ENCODE measurements at places on chromosomes 7 and 10.

GRCh38 chr7:116353647-116354046 is 143.3 kb downstream of the TES start:
- DNase-seq, result peak; percentile 53

DNA sequence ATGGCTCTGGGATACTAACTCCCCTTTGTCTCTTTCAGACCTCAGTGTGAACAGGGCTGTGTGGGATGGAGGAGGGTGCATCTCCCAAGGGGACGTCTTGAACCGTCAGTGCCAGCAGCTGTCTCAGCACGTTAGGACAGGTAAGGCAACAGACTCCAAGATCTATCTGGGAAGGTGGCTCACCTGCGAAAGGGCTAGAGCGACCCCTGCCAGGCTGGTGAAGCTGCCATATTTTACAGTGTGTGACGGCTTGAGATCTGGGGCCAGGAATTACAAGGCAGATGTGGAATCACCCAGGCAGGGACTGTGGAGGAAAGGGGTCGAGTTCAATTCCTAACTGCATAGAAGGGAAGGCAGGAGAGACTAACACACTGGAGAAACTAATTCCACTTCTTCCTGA is 11.2 kb downstream of the MUC17 start:
- DNase-seq, result no peak

DNA sequence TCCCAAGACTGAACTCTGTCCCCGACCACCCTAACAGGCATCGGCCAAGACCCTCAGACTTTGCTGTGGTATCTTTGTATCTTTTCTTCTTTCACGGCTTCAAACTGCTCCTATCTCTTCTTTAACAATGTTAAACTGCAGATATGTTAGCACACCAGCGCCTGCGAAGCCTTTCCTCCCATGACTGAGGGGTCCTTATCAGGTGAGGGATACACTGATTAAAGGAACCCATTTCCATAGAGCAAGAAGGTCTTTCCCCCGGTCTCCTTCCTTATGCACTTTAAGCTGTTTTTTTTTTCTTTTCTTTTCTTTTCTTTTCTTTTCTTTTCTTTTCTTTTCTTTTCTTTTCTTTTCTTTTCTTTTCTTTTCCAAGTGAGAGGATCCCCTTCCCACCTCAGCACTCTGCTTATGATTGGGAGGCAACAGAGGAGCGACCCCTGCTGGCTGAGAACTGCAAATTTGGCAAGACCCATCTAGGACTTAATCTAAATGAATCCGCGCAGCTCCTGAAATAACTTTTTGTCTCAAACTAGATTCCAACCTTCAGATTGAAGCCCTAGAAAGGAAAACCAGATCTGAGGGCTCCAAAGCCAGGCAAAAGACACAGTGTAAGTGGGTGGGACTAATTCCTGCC is 109.9 kb downstream of the ITGB8 start:
- peak; percentile 33 for DNase-seq

DNA sequence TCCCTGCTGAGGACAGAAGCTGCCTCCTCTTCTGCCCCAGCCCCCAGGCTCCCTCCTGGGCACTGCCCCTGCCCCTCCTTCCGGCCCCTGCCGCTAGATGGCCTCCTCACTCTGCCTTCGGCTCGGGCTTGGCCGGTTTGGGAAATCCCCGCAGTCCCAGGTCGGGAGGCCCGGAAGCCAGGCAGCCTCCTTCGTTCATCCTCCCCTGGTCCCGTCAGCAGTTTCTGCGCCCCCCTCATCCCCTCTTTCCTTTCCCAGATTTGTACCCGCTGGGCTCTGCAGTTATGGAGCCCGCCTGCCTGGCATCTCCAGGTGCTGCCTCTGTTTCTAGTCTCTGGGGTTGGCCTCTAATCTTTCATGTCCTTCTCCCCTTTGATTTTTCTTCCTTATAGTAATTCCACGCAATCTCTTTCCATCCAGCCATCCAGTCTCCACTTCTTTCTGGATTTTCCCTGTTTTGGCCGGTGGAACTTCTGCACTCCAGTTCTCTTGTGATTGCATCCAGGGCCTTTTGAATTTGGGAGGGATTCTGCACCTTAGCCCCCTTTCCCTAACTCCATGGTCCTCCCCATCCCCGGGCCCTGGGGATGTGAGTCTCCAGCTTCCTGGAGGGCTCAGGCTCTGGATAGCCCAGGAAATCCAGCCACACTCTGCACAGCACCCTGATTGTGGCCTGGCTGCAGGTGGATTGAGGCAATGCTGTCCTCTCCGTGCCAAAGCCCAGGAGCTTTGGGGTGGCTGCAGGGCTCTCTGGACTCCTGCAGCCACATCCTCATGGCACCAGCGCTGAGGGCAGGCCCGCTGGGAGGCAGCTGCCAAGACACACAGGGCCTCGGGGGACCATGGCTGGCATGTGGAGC is 3.3 kb upstream of the SHH start:
- DNase-seq, result peak; percentile 48

DNA sequence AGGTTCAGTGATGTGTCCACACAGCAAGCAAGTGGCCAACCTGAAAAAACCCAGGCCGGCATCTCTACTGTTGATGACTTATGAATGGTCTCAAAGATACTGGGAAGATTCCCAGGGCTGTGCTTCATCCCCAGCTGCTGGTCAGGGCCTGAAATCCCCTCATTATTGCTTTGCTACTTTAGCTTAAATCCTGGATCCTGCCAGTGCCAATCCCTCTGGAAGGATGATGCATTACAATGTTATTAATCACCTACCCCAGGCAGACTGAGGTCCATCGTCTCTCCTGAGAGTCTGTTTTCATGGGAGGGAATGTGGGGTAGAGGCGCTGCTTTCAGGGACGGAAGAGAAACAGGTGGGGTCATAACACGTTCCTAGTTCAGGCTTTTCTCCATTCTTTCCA is 371.6 kb downstream of the RPS24 start:
- no peak for DNase-seq

DNA sequence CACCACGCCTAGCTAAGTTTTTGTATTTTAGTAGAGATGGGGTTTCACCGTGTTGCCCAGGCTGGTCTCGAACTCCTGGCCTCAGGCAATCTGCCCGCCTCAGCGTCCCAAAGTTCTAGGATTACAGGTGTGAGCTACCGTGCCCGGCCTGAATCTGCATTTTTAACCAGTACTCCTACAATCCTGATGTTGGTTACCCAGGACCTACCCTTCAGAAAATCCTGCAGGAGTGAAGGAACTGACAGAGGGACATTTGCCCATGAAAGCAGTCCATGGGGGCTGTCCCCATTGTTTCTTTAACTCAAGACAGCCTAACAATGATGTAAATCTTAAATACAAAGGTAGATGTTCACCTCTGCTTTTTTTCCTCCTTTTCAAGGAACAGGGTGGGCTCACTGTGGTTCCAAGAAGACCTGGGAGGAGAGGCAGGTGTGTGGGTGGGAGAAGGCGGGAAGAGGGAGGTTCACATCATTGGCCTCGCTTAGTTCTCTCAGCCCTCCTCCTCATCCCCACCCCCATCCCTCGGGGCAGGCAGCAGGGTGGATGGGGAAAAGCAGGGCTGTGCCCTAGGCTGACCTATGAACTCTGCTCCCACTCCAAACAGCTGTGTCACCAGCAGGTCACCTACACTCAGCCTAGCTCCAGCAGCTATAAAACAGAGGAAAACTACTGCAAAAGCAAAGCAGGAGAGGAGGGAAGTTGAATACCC is 13.5 kb downstream of the LRRC20 start:
- DNase-seq, result no peak

DNA sequence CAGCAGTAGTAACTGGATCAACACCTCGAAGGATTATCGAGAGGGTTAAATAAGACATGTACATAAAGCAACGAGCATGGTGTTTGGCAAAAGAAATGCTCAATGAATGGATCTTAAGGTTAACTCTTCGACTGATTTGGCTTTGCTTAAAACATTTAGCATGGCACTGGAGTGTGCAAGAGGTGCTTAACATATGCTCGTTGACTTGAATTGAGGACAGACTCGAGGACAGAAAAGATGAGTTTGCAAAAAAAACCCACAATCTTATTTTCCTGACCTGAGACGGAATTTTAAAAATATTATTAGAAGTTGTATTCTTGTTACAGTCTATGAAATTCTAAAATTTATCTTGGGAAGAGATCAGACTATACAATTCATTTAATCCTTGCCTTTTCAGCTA is 49.4 kb upstream of the ST8SIA6 start:
- DNase-seq, result no peak

DNA sequence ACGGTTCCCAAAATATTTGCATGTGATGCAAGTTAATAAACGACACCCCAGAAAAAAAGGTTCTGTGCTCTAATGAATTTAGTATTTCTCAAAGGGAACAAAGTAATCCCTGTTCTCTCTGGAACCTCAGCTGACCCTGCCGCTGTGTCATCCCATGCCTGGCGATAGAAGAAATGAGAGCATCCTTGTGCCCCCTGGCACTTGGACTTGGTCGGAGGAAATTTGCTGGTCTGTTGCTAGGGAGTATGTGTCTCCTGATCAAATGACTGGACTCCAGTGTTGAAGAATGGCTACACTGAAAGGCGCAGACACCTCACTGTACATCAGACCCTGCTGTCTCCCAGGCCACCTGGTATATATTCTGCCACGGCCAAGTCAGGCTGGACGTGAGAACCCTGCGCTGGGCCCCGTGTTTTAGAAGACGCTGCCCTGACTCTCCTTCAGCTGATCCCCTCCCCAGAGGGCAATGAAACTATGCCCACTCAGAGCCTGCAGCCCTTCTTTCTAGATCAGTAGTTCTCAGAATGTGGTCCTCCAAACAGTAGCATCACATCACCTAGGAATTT is 67.2 kb downstream of the THNSL1 start:
- DNase-seq, result no peak

DNA sequence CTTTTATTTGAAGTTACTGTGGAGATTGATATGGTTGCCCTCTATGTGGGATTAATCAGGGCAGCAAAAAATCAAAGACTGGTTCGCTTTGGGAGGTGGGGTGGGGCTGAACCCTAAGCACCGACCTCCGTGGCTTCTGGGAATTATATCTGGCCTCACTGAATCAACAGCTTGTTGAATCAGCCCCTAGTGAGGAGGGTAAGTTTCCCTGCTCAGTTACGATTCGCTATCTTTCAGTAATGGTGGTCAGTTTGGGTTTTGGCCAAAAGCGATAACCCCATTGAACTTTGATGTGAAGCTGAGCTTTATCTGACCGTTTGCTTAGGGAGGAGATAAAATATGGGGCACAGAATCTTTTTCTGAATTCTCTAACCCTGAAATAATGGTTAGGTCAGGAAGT is 16.6 kb upstream of the ARPC1A start:
- DNase-seq, result no peak

DNA sequence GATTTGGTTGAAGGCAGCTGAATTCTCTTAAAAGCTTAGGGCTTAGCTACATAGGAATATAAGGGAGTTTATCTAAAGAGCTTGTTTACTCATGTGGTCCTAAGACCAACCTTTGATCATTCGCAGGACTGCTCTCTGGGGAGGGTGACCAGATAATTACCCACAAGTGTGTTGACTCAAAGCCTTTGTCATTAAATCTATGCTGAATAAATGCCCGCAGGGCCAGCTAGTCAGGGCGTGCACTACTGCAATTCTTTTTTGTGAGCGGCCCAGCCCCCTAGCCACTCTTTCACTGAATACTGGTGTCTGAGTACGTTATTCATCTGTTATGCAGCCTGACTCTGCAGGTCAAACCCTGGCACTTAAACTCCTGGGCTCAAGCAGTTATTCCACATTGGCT is 69.6 kb downstream of the AKAP9 start:
- DNase-seq, result no peak

GRCh38 chr10:131630772-131631258 is 270.0 kb upstream of the PPP2R2D start:
- no peak for DNase-seq

DNA sequence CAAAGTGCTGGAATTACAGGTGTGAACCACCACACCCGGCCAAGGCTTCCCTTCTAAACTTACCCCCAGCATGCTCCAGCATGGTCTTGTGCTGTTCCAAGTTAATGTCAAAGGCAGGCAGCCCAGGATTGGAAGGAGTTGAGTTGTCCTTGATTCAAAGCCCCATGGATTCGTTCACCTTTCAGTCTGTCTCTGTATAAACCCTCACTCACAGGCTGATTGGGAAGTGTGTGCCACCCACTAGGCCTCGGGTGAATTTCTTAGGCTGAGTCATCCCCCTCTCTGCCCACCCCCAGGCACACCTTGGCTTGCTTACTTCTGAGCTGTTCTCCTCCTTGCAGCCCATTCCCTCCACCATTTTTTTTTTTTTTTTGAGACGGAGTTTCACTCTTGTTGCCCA is 13.3 kb upstream of the PRDX3 start:
- no peak for DNase-seq

- DNase-seq, result peak; percentile 92
Observed at GRCh38 chr10:63137306-63137705, 4.2 kb downstream of the NRBF2 start.

GRCh38 chr7:21542891-21543527 is at the start of gene DNAH11:
DNAH11 (plus strand) TSS chr7:21543039; CDS start chr7:21543246, 207 bp downstream.
- peak; percentile 41 for DNase-seq

DNA sequence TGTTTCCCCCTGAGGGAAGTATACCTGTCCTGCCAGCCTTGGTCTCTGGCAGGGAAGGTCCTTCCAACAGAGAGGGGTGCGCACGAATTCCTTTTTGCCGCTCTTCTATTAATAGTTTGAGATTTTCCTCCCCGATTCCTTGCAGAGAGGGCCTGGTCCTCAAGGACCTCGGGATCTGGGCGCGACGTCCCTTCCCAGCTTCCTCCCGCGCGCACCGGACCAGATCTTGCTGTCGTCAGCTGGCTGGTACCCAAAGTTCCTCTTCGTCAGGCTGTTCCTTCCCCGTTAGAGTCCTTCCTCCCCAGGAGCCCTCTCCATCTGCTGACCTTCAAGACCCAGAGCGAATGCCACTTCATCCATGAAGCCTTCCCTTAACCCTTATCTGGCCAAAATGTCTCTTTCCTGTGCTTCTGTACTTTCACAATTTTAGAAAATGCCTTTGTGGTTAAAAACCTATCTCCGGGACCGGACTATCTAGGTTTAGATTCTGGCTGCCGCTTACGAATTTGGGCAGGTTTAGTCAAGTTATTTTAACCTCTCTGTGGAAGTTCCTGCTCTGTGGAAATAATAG is 851 bp upstream of the GOT1 start:
- DNase-seq, result peak; percentile 65

DNA sequence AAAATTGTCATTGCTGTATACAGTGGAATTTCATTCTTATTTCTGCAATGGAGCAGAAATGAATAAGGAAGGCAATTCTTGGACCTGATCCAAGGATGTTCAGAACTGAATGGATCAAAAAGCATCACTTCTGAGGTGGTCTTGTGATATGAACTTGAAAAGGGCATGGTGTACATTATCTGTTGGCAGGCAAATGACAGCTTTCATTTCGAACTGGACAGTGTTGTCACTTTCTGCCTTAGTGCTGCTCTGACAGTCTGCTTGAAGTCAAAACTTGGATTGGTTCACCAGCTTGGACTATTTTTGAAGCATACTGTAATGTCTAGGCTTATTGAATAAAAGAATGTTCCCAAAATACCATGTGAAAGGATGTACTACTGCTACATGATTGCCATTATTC is 52.0 kb downstream of the VCL start:
- no peak for DNase-seq

GRCh38 chr10:123576706-123577105 is 89.4 kb upstream of the GPR26 start:
- no peak for DNase-seq

- DNase-seq, result no peak
Observed at GRCh38 chr10:122659126-122659525, 40.5 kb downstream of the C10orf120 start.

- peak; percentile 97 for DNase-seq
Observed at GRCh38 chr7:23334482-23335056, 35.4 kb downstream of the MALSU1 start.
